ENCODE measurements at places on chromosomes 12 and 14.

DNA sequence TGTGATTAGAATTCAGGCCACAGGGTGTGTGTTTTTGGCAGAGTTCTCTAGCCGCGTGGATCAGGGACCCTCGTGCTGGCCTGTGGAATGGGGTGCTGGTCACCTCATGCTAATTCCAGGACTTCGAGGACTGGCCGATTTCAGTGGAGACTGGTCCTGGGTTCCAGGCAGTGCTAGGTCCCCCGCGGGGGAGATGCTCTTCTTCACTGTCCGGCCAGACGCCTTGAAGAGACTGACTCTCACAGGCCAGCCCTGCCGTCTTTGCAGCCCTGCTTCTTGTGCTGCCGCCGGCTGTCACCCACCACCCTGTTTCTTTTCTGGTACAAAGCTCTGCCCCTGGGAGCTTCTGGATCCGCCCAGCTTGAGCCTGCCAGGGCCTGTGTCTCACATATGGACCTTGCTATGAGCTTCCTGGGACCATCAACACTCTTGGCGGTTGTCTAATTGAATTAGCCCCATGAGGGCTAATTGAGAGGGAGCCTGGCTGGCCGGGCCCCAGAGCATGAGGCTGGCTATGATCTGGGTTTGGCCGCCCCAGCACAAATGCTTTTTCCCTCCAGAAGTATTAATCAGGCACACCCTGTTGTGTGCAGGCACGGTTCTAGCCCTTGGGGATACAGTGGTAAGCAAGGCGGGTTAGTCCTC is 8.2 kb downstream of the MLXIP start:
- no peak for DNase-seq

GRCh38 chr12:120067084-120067869 is 49.3 kb downstream of the RAB35 start:
- DNase-seq = no peak

GRCh38 chr12:1046727-1047126 is 55.7 kb downstream of the ERC1 start:
- no peak for DNase-seq

DNA sequence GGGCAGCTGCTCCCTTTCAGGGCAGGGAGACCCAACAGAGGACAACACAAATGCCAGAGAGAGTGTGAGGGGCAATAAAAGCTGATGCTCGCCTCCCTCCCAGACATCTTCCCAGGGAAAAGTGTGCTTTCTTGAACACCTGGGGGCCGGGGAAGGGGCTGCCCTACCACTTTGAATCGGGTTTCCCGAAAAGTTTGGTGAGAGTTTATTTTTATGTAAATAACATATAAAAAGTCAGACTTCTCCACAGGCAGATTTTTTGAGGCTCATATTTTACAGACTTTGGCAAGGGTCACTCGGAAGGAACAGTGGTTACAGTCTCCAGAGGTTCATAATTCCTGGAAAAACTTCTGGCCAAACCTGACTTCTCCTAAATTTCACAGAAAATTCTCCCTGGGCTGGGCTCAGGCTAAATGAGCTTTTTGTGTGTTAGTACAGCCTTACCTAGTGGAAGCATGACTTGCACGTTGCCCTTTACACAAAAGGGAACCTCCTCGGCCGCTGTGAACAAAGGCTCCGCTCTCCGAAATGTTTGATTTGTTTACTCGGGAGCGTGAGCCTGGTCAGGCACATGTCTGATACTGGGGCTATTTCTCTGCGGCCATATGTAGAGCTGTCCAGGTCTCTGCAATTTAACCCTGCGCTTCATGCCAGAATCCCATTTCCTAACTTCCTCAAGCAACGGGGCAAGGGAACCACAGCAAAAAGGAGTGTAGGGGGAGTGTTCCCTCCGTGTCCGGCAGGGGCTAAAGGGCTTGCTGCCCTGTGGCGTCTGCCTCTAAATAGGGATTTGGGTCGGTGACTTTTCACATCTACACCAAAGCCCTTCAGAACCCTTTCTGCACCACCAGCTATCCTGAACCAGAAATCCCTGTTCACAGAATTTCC is 3.4 kb downstream of the RTL1 start:
- no peak for DNase-seq

Data from NCI-H1048 (cell line).